H1 (cell line): ENCODE measurements at places on chromosomes 1 and 21. TPM values are rescaled to one million over a fixed set of nuclear protein-coding genes. Genes with fewer than 3 reads are reported as not detected.

- DNase-seq = no peak
- H3K27ac ChIP-seq = no peak overlapping the region
- H3K4me3 ChIP-seq = no peak overlapping the region
- H3K27me3 ChIP-seq = peaks cover 30% of the 10 kb centered on the region
Measured at GRCh38 chr1:62314454-62315350, 4.5 kb downstream of the KANK4 start.

The IRF2BP2 gene
- 67.5 and 68.9 TPM in 2 replicates for total RNA-seq

GRCh38 chr1:67741736-67742135 lies 56.7 kb downstream of the GADD45A start:
- no peak overlapping the region for H3K27ac ChIP-seq
- no peaks in the 10 kb centered on the region; the same call in none of the 2 replicates for H3K4me1 ChIP-seq
- DNase-seq = no peak
- no peak overlapping the region for H3K4me3 ChIP-seq
- H3K27me3 ChIP-seq = no peaks in the 10 kb centered on the region

GRCh38 chr1:92820024-92820423 lies 11.8 kb upstream of the RPL5 start:
- H3K27me3 ChIP-seq = no peaks in the 10 kb centered on the region
- no peak overlapping the region for H3K4me3 ChIP-seq
- DNase-seq = no peak
- H3K27ac ChIP-seq = no peak overlapping the region

The RGS13 gene
- total RNA-seq = not detected in 2 replicates

The NBPF26 gene
- total RNA-seq = 4.3 and 4.7 TPM in 2 replicates

DNA sequence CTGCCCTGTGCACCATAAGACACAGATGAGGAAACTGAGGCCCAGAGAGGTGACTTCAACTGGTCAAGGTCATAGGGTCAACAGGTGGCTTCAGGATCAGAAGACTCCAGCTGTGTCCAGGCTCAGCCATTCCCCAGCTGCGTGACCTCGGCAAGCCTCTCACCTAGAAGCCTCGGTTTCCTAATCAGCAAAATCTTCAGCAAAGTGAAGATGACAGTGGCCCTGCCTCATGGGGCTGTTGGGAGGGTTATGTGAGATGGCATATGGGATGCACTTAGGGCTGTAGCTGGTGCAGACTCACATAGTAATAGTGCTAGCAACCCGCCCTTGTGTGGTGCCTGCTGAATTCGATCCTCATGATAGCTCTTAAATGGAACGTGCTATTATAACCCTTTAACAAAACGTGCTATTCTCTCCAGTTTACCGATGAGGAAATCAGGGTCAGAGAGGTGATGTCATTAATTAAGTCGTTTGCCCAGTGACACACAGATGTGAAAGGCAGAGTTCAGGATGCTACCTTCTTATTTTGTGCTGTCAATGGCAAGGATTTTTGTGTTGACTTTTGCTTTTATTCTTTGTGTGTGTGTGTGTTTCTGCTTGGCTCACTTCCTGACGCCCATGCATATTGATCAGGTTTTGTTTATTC lies 472.9 kb downstream of the MATN1 start:
- H3K27me3 ChIP-seq = no peaks in the 10 kb centered on the region
- H3K4me1 ChIP-seq = no peaks in the 10 kb centered on the region
- no peak overlapping the region for H3K4me3 ChIP-seq
- no peaks in the 10 kb centered on the region for H3K36me3 ChIP-seq
- DNase-seq = no peak

The ALPL gene
- total RNA-seq = 175 and 178 TPM in 2 replicates

DNA sequence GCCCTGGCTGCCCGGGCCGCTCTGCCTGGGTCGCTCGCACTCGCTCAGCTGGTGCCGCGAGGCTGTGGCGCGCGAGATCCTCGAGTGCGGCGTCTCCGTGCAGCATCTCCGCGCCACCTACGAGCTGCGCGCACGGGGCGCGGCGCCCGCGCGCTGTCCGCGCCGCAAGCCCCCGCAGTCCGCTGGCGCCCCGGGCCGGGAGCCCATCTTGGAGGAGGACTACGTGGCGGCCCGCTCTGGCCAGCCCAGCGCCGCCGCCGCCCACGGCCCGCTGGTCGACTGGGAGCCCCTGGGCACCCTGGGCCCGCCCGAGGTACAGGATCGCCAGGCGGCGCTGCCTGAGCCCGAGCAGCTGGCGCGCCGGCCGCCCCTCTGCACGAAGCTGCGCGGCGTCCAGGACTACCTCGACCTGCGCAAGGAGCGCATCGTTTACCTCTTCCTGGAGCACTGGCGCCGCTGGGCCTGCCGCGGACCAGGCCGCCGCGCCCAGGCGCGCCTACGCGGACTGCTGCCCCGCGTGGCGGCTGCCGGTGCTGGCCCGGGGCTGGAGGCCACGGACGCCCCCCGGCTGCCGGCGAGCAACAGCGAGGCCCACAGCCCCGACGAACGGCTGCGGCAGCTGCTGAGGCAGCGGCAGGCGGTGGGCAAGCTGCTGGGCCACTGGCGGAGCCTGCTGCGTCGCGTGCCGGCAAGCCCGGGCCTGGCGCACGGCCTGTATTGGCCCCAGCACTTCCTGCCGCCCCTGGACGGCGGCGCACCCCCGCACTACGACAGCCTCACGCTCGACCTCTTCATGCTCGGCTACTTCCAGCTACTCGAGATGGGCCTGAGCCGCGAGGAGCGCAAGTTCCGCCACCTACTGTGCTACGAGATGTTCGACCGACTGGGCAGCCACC lies 10.9 kb downstream of the TNFRSF25 start:
- peaks cover 9% of the 10 kb centered on the region for H3K4me1 ChIP-seq
- peaks cover 37% of the 10 kb centered on the region for H3K27me3 ChIP-seq
- no peak for DNase-seq
- no peak overlapping the region for H3K4me3 ChIP-seq
- H3K36me3 ChIP-seq = no peaks in the 10 kb centered on the region

The PTP4A2 gene
- 167 and 214 TPM in 2 replicates for total RNA-seq

GRCh38 chr21:25791319-25791718 lies 56.5 kb downstream of the GABPA start:
- no peaks in the 10 kb centered on the region; the same call in 1 of the 2 replicates for H3K4me1 ChIP-seq
- no peaks in the 10 kb centered on the region for H3K36me3 ChIP-seq
- no peak for DNase-seq
- no peaks in the 10 kb centered on the region for H3K27me3 ChIP-seq
- no peak overlapping the region for H3K27ac ChIP-seq

The LCE3E gene
- total RNA-seq = not detected in 2 replicates

The SPATA45 gene
- 0.65 TPM in 1 of 2 replicates, not detected in the other for total RNA-seq

GRCh38 chr1:178867670-178868069 lies 3.2 kb downstream of the ANGPTL1 start:
- H3K4me1 ChIP-seq = no peaks in the 10 kb centered on the region
- no peak for DNase-seq
- H3K27ac ChIP-seq = no peak overlapping the region
- no peak overlapping the region for H3K4me3 ChIP-seq
- H3K27me3 ChIP-seq = no peaks in the 10 kb centered on the region

The DESI2 gene
- total RNA-seq = 105 and 110 TPM in 2 replicates

GRCh38 chr21:16199539-16199938 lies 469.8 kb downstream of the USP25 start:
- H3K36me3 ChIP-seq = no peaks in the 10 kb centered on the region
- no peak overlapping the region for H3K27ac ChIP-seq
- no peak for DNase-seq
- H3K4me1 ChIP-seq = no peaks in the 10 kb centered on the region

The ARMH1 gene
- total RNA-seq = 0.63 and 0.82 TPM in 2 replicates

- peak; percentile 89 for DNase-seq
- no peaks in the 10 kb centered on the region for H3K36me3 ChIP-seq
- H3K27me3 ChIP-seq = no peaks in the 10 kb centered on the region
- H3K4me3 ChIP-seq = no peak overlapping the region
Measured at GRCh38 chr1:12658531-12659453, 14.9 kb downstream of the AADACL4 start.

GRCh38 chr21:44805226-44805625 lies 3.6 kb upstream of the UBE2G2 start:
- no peak overlapping the region for H3K27ac ChIP-seq
- H3K4me3 ChIP-seq = no peak overlapping the region
- H3K27me3 ChIP-seq = no peaks in the 10 kb centered on the region
- DNase-seq = no peak
- no peaks in the 10 kb centered on the region for H3K4me1 ChIP-seq

The OR14K1 gene
- total RNA-seq = not detected in 2 replicates

DNA sequence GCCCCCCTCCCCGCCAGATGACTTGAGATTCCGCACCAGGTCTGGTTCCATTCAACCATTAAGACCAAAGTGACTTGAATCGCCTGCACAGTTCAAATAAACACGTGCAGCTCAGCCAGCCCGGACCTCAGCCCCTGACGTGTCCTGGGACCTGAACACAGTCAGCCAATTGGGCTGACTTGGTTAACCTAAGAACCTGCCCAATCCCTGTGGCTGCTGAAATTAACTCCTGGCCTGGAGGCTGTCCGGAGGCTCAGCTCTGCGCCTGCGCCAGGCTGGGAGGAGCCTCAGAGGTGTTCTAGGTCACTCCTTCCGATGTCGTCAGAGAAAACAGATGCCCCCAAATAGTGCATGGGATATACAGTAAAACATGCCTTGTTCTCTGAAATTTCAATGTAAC lies 73.4 kb downstream of the SCCPDH start:
- DNase-seq = no peak
- H3K36me3 ChIP-seq = no peaks in the 10 kb centered on the region
- peaks cover 29% of the 10 kb centered on the region for H3K4me1 ChIP-seq
- no peak overlapping the region for H3K4me3 ChIP-seq
- no peaks in the 10 kb centered on the region for H3K27me3 ChIP-seq
- no peak overlapping the region for H3K27ac ChIP-seq

The SLC35F3 gene
- 0.69 and 0.78 TPM in 2 replicates for total RNA-seq

GRCh38 chr1:156807627-156808026 lies 9.0 kb downstream of the SH2D2A start:
- no peak overlapping the region for H3K27ac ChIP-seq
- no peaks in the 10 kb centered on the region for H3K36me3 ChIP-seq
- no peak overlapping the region for H3K4me3 ChIP-seq
- no peaks in the 10 kb centered on the region; the same call in 1 of the 2 replicates for H3K4me1 ChIP-seq
- H3K27me3 ChIP-seq = no peaks in the 10 kb centered on the region

The LRRC53 gene
- not detected in 2 replicates for total RNA-seq

DNA sequence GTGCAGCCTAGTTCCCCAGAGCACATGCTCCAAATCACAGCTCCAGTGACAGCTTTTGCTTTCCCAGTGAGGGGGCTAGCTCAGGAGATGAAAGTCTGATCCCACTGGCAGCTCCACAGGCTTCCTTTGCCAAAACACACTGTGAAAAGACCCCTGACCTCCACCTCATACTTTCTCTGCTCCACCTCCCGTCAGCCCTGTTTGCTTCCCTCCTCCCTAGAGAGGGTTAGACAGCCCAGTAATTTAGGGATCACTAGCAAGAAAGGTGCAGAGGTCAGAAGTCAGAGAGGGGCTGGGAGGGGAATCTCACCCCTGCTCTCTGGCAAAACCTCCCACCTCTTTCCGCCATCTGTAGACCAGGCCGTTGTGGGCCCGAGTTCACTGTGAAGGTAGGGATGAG lies 62.8 kb downstream of the PLXNA2 start:
- DNase-seq = no peak
- peaks cover 11% of the 10 kb centered on the region for H3K4me1 ChIP-seq
- H3K36me3 ChIP-seq = no peaks in the 10 kb centered on the region
- no peaks in the 10 kb centered on the region for H3K27me3 ChIP-seq

- no peak for DNase-seq
- no peaks in the 10 kb centered on the region for H3K36me3 ChIP-seq
- no peaks in the 10 kb centered on the region for H3K27me3 ChIP-seq
- no peak overlapping the region for H3K27ac ChIP-seq
Measured at GRCh38 chr1:231460614-231461013, 38.5 kb upstream of the EGLN1 start.

DNA sequence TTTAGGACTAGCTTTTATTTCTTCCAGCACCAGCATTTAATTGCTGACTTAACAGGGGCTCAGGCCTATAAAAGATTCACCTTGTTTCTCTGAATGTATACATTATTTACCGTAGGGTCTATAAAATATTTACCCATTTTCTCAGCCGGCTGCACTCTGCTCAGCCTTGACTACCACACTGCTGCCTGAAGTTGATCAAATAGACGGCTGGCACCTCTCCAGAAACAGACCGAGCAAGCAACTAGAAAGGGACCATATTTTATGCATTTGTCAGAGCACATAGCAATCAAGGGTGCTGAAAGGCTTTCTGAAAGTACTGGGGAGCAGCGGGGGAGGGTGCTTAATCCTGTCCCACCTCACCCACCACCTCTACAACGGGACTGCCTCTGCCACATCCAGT lies 64.7 kb upstream of the FGGY start:
- no peak for DNase-seq
- H3K27ac ChIP-seq = no peak overlapping the region
- H3K27me3 ChIP-seq = no peaks in the 10 kb centered on the region
- no peaks in the 10 kb centered on the region for H3K36me3 ChIP-seq
- H3K4me1 ChIP-seq = no peaks in the 10 kb centered on the region

DNA sequence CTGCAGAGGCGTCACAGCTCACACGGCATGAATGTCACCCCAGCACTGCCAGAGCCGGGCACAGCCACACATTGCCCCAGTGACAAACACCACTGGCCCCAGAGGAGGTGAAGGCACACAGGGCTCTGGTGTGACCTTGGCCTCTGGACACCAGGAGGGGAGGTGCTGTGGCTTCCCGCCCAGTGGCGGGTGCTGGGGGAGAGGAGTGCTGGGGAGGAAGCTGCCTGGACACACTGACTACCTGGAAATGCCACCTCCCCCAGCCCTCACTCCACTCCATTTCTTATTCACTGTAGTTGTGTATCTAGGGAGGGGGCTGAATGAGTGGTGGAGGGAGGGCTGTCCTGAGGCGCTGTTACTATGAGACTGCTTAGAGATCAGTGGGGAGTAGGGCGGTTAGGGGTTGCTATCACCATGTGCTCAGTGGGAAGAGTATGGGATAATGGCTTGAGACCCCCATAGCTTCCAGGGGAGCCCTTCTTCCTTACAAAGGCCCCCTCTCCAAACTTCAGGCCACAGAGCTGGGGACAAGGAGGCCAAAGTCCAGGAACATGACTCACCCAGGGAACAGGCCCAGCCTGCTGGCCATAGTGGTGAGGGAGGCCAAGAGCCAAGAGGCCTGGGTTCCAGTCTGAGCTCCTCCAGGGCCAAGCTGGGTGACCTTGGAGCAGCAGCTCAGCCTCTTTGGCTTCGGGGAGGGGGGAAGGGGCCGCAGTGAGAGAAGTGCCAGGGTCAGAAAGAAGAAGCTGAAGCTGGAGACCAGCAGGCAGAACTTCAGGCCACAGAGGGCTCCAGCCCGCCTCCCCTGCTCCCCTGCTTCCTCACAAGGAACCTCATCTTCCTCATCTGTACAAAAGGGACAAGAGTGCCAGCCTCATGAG lies 40.1 kb downstream of the AHDC1 start:
- DNase-seq = no peak
- H3K27me3 ChIP-seq = no peaks in the 10 kb centered on the region
- H3K27ac ChIP-seq = no peak overlapping the region
- peaks cover 49% of the 10 kb centered on the region for H3K4me1 ChIP-seq
- no peaks in the 10 kb centered on the region; the same call in 1 of the 2 replicates for H3K36me3 ChIP-seq

GRCh38 chr1:3066826-3067225 lies 2.2 kb upstream of the PRDM16 start:
- H3K4me1 ChIP-seq = peaks cover 34% of the 10 kb centered on the region
- H3K27me3 ChIP-seq = peaks cover 96% of the 10 kb centered on the region
- H3K36me3 ChIP-seq = no peaks in the 10 kb centered on the region
- DNase-seq = no peak
